ENCODE measurements at places on chromosomes 4 and X.

DNA sequence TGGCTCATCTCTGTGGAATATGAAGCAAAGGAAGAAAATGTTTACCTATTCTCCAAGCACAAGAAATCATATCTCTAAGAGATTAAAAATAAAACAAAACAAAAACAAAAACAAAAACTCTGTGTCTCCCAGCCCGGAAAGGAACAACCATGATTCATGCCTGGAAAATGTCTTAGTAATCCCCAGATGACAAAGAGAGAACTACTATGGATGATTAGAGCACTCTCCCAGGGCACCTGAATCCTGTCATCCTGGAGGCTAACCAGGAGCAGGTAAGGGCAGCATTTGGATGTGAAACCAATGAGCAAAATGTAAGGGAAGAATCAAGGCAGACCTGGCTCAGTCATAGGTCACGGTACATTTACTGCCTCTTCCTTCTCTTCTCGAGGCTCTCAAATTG is 1.7 kb upstream of the AKAP4 start:
- no peak for DNase-seq

DNA sequence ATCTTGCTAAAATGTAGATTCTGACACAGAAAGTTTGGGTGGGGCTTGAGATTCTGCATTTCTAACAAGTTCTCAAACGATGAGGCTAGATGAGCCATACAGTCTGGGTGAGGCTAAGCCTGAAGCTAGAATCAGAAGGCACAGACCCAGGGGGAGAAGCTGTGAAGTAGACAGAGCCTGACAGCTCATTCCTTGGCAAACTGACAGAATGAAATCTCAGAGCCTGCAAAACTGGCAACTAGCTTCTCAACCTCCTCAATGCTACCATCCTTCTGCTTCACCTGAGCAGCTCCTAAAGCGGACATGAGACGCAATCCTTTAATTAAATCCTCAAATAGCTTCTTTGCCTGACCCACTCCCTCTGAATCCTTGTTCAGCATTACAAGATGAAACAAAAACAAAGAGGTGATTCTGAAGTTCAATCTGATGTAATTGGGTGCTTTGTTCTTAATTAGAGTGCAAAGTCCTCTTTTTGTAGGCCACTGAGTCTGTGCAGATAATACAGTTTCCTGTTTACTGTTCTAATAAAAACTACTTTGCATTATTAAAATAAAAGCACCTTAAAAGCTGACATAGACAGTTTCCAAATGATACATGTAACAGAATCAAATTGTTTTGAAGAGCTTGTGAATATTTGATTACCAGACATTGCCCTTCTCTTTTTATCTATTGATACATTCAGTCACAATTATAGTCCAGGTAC is 71.0 kb upstream of the BMP2K start:
- no peak for DNase-seq

- no peak for DNase-seq
These were observed 538.1 kb downstream of the STIM2 start for GRCh38 chr4:27398631-27399310.

- no peak for DNase-seq
These were observed 156.4 kb upstream of the GATB start for GRCh38 chr4:151917145-151917734.

DNA sequence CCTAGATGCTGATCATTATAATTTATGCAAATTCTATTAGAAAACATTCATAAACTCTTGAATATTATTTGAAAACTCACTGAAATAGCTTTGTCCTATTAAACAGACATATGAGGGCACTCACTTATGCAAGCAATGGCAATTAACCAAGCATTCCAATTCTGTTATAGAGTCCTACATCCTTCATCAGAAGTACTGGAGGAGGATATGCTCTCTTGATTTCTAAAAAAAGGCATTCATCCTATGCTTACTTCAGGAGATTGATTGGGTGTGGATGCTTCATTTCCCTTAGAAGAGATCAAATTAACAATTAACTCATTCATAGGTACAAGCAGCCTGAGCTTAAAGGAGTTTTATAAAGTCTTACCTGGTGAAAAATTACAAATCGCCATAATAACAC is 1317.2 kb downstream of the PCDH7 start:
- DNase-seq: no peak

DNA sequence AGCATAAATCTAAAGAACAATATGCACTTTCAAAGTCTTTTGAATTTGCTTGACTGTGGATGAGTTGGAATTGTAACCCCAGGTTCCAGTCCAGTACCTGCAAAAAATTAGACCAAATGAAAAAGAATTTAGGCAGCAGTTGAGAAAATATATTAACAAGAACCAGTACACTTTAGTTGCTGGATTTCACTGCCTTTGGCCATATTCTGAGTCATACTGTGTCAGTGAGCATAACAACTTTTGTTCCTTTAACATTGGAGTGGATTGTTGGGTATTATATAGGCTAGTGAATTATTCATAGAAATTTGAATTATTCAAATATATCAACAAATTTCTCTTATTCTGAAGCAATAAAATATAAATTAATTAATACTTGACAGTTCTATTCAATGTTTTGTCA is 101.5 kb upstream of the SMAD1 start:
- no peak for DNase-seq

DNA sequence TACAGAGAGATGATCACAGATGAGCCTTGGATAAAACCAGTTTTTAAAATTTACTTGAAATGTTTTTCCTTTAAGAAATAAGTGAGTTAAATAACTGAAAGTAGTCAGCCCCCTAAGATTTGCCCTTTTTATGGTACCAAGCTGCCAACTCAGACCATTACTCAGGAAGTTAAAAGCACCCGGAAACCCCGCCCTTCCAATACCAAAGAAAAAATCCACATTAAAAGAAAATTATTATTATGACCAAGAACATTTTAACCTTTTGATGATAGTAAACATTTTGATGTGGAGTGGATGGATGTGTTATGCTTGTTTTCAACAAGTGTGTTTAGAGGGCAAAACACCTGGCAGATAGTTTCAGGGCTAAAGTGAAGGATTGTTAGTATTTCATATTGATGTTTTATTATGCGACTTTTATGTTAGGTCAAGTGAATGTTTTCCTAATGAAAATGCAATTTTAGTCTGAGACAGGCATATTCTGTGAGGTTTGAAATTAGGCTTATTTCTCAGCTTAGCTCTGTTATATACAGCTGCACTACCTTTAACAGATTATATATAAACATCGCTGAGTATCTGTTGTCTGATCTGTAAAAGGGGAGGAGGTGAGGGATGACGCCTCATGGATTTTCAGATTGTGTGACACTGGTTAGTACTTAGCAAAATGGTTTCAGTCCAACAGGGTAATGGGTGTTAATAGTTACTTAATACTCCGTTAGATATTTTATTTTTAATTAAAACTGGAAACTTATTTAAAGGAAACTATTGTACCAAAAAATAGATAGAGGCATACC is 89.0 kb downstream of the KDM6A start:
- DNase-seq: no peak

GRCh38 chr4:27214010-27214409 is 353.4 kb downstream of the STIM2 start:
- DNase-seq: no peak

- DNase-seq: no peak
These were observed 105.8 kb downstream of the CHIC1 start for GRCh38 chrX:73668779-73669178.
